Stimulated activated naive CD4-positive, alpha-beta T cell treated with Interleukin-2 at 50 U/mL for 16 hours (primary cell): ENCODE measurements at places on chromosomes 11 and 22.

- no peak for DNase-seq
Observed at GRCh38 chr11:93216511-93217101, 18.8 kb upstream of the SLC36A4 start.

DNA sequence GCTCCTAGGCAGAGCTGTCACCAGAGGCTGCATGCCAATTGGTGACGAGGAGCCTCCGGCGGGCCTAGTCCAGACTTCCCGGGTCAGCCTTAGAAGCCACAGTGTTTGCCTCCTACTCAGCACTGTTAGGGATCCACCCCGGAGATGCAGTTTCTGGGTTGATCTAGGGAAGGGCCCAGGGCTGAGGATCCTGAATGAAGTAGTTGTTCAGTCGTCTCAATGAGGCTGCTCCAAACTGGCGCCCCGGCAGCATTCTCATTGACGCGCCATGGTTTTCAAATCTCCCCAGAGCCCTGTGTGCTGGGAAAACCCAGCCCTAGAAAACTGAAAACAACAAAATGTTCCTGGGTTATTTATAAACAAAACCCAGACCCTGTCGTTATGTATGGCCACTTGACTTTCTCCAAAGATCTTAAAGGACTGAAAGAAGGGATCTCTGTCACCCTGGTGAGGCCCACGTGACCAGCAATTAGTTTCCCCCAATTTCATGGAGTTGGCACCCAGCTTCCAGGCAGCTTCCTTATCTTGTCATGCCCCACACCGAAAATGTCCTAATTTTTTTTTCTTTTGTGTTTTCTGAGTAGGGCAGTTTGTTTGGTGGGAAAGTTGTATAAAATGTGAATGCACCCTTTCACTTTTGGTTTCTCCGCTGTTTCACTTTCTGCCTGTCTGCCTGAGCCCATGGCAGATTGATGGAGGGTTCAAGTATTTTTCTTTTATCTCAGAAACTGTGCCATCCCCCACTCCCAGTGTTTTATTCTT, 2.0 kb upstream of the EHD1 start:
- DNase-seq: no peak

GRCh38 chr22:50674130-50674500, 1.5 kb downstream of the SHANK3 start:
- DNase-seq: no peak

DNA sequence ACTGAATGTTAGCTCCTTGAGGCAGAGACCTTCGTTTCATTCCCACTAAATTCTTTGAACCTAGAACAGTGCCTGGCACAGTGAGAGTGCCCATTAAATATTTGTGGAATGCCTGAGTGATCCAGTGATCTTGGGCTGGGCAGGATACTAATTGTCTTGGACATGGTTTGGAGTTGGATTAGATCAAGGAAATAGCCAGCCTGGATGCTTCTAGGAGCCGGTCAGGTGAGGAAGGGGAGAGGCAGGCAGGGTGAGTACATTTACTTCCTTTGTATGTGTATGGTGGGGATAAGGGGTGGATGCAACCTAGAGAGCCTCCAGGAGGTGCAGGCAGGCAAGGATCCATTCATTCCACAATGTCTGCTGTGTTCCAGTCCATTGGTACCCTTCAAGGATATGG, 3.6 kb downstream of the SREBF2 start:
- DNase-seq: no peak

DNA sequence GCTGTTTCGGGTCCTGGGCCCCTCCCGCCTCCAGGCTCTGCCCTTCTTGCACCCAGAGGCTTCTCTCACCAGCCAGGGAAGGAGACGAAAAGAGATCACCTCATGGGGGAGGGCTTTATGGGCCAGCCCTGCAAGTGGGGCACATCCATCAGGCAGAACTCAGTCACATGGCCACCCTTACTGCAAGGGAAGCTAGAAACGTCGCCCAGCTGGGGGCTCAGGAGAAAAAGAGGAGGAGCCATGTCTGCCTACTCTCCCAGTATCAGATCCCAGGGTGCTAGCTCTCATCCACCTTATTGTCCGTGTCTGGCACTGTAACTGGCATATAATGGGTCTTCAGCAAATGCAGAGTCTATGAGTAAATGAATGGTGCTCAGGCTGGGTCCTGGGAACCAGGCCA, 24.2 kb downstream of the MFNG start:
- DNase-seq: no peak

- DNase-seq: no peak
Observed at GRCh38 chr11:12876340-12876739, 132.8 kb upstream of the RASSF10 start.

DNA sequence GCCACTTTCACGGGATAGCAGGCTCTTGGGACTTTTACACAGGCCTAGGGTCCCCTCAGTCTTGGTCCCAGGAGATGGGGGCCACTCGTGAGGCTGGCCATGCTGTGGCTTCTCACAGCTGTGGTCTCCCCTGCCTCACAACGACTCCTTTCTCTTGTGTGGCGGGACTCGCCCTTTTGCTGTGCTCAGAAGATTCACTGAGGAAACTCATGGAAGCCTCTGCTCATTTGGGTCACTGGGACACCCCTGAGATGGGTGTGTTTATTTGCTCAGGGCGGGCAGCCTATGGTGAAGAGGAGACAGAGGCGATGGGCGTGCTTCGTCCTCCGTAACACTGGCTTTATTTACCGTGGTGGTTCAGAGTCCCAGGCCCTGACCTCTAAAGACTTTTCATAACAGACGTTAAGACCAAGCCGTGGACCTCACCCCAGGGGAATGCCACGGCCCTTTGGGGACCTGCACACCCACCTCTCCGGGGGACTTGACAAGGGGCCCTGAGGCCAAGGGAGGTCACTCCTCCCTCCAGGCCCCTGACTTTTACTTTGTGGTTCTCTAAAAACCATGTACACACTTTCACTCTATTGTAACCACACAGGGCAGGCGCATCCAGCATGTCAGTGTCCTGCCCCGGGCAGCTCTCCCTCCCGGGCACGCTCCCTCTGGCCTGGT, 15.5 kb downstream of the TEF start:
- DNase-seq: no peak

GRCh38 chr11:6526411-6527135, 29.5 kb downstream of the DNHD1 start:
- no peak for DNase-seq

- DNase-seq: no peak
Observed at GRCh38 chr11:29119707-29120618, 896.9 kb downstream of the KCNA4 start.

GRCh38 chr11:27437829-27438594, 34.6 kb downstream of the LGR4 start:
- no peak for DNase-seq

DNA sequence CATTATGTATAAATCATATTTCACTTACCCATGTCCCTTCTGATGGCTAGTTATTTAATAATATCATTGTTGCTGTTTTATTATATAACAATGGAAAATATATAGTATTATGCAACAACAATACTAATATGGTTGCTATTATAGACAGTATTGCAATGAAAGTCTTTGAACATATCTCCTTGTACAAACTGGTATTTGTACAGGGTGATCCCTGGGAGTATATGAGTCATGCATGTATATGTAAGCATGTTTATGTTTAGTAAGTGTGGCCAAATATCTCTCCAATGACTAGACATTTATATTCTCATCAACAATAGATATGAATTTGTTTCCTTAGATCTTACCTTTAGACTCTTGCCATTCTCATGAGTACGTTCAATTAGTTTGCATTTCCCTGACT, 55.9 kb downstream of the KCNC1 start:
- DNase-seq: no peak

DNA sequence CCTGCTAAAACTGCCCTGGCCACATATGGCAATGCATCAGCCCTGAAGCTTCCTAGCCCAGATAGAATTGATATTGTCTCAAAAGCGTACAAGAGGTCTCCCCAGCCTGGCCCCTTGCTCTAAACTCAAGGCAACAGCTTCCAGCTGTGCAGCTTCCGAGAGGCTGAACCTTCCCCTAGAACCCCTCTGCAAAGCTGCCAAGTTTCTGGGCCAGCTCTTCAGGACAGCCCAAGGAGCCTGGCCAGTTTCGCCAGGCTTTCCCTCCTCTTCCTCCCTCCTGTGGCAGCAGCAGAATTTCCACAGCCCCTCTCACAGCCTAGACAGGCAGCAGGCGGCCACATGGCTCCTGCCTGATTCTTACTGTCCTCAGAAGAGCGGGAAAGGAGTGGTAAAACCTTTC, 34.5 kb downstream of the NUMA1 start:
- no peak for DNase-seq

- no peak for DNase-seq
Observed at GRCh38 chr11:129709801-129710398, 105.7 kb upstream of the TMEM45B start.

DNA sequence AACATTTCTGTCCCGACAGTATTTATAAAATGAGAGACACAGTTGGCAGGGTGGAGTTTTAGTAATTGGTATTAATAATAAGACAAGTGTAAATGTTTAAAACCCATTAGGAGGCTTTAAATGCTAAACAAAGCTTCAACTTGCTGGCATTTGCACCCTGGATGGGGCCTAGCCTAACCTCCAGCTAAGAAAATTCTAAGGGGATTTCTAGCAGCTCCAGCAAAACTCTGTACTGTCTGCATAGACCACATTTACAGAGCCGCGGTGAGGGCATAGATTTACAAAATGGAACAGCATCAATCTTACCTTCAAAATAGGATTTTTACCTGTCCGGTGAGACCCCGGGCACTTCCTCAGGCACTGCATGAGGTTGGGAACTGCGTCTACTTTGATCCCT, 113.9 kb upstream of the ANO1 start:
- no peak for DNase-seq

GRCh38 chr11:122127020-122127419, 11.0 kb upstream of the BLID start:
- no peak for DNase-seq

DNA sequence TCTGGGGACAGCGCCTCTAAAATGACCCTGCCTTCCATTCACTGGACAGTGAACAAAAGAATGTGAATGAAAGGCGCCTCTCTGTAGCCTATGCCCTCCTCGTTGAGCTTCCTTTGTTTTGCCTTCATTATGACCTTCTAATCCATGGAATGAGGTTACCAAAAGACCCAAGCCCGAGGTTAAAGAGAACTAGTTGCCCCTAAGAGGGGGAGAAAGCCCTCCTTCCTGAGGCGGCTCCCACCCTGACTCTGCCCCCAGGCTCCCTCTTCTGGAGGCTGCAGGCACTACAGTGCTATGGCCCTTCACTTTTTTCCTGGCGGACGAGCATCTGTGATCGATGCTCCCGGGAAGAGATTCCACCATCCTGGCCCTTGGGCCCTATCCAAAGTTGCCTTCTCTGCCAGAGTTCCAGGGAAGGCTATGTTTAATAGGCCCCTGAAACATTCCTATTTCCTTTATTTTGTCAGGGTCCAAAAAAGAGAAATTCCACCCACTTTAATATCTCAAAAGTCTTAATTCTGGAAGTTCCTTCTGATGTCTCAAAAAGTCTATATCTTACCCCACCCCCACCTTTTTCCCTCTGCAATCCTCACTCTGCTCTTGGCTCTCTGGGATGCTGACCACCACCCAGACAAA, 147.3 kb downstream of the FEZ1 start:
- DNase-seq: no peak

- DNase-seq: no peak
Observed at GRCh38 chr11:75389276-75389605, 10.1 kb upstream of the RPS3 start.

GRCh38 chr11:10118865-10119264, 175.2 kb downstream of the SBF2 start:
- no peak for DNase-seq

GRCh38 chr11:56624661-56625110, 10.0 kb upstream of the OR5M1 start:
- no peak for DNase-seq

- DNase-seq: no peak
Observed at GRCh38 chr11:68357568-68357967, 45.2 kb downstream of the LRP5 start.

GRCh38 chr22:30361916-30362650, 5.3 kb downstream of the CCDC157 start:
- no peak for DNase-seq

GRCh38 chr22:29215012-29215860, 9.5 kb downstream of the EMID1 start:
- DNase-seq: no peak

DNA sequence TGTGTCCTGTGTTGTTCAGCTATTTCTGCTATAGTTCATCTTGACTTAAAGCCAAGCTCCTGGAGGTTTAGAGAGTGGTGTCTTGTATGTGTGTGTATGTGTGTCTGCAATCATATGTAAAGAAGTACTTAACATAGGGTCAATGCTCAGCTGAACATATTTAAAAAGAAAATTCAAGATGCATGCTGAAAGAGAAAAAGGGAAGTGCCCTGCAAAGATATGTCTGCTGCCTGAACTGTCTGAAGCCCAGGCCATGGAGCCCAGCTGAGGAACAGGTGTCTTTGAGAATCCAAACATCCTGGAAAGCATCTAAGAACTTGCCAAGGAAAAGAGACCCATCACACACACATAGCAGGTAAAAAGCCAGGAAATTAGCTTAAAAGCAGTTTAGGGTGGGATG, 6.6 kb downstream of the TCN1 start:
- DNase-seq: no peak

DNA sequence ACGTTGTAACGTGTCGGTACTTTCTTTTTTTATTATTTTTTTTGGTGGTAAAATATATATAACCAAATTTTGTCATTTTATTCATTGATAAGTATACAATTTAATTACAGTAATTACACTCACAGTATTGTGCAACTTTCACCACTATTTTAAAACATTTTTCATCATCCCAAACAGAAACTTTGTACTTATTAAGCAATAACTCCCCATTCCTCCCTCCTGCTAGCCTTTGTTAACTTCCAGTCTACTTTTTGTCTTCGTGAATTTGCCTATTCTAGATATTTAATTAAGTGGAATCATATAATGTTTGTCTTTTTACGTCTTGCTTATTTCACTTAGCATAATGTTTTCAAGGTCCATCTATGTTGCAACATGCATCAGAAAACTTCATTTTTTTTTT, 58.5 kb downstream of the STIM1 start:
- no peak for DNase-seq

GRCh38 chr11:34732831-34733230, 111.9 kb downstream of the EHF start:
- no peak for DNase-seq

DNA sequence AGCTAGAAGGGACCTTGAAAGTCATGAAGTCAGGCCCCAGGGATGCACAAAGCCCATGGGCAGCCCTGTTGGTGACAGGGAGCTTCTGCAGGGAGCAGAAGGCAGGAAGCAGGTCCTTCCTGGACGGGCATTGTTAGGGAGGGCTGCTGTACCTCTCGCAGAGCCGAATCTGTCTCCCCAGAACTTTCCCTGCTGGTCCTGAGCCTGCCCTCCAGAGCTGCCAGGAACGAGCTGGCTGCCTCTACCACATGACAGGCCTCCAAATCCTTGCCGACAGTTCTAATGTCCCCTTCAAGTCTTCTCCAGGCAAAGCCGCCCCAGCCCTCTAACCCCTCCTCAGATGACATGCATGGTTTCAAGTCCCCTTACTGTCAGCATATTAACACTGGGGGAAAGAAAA, 20.1 kb downstream of the SYT7 start:
- DNase-seq: no peak

- DNase-seq: no peak
Observed at GRCh38 chr11:128207861-128208321, 379.5 kb downstream of the ETS1 start.

- DNase-seq: no peak
Observed at GRCh38 chr22:40364431-40364830, 6.0 kb upstream of the SGSM3 start.

GRCh38 chr11:59394186-59394585, 32.0 kb downstream of the OR5A2 start:
- DNase-seq: no peak
